ENCODE measurements at places on chromosomes 5 and 9. TPM values are rescaled to one million over a fixed set of nuclear protein-coding genes. Genes with fewer than 3 reads are reported as not detected.

The SLC6A7 gene
- total RNA-seq: 0.62 TPM

The NADK2 gene
- total RNA-seq: 116 TPM

The TUSC1 gene
- total RNA-seq: 10.5 TPM

The MYOZ3 gene
- total RNA-seq: 1.7 TPM

The SUSD3 gene
- total RNA-seq: 1.6 TPM

The EFNA5 gene
- total RNA-seq: 14.5 TPM

The ERBIN gene
- total RNA-seq: 88.3 TPM

The PCDHB3 gene
- total RNA-seq: 10.3 TPM

The CYFIP2 gene
- 84.7 TPM for total RNA-seq

The CCL21 gene
- total RNA-seq: not detected

The CERCAM gene
- 10.1 TPM for total RNA-seq

The JAKMIP2 gene
- total RNA-seq: 67.7 TPM

The AIF1L gene
- total RNA-seq: 17.8 TPM

The FBN2 gene
- 8.6 TPM for total RNA-seq

The PCDH1 gene
- 27.0 TPM for total RNA-seq

The GRXCR2 gene
- not detected for total RNA-seq

The RNF208 gene
- 1.4 TPM for total RNA-seq

The DBH gene
- total RNA-seq: not detected

The GMCL2 gene
- total RNA-seq: not detected

The GRM6 gene
- 0.16 TPM for total RNA-seq

The COL15A1 gene
- total RNA-seq: 12.5 TPM

The NRARP gene
- total RNA-seq: 3.6 TPM

The KIF12 gene
- 3.3 TPM for total RNA-seq

The ZNF367 gene
- 3.3 TPM for total RNA-seq

The SCGB3A2 gene
- not detected for total RNA-seq

The STKLD1 gene
- 1.6 TPM for total RNA-seq

The TERT gene
- total RNA-seq: not detected

The C8G gene
- not detected for total RNA-seq

The GRK6 gene
- 14.0 TPM for total RNA-seq

The ARHGEF28 gene
- 6.7 TPM for total RNA-seq

The CNTFR gene
- 14.0 TPM for total RNA-seq

The GHR gene
- 1.2 TPM for total RNA-seq

The CTSV gene
- total RNA-seq: 0.94 TPM

The SLC45A2 gene
- 0.16 TPM for total RNA-seq

Measured in occipital lobe (tissue), 3 donors.